ENCODE measurements at places on chromosomes 4 and X.

- DNase-seq: no peak
These were observed 78.7 kb upstream of the CBLL2 start for GRCh38 chrX:22193851-22194659.

DNA sequence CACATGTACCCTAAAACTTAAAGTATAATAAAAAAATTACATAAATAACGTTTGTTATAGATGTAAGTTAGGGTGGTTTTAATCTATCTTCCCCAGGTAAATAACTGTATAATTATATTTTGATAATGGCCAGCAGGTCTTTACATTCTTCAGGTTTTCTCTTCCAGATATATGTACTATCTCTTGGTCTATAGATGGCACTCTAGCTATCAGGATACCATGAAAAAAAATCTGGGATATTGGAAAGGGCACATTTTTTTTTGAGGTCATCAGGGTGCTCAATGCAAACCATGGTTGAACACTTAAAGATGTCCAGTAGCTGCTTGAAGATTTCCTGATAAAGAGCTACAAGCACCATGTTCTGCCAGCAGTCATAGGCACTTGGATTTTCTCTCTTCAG is 15.6 kb upstream of the ADH4 start:
- no peak for DNase-seq

DNA sequence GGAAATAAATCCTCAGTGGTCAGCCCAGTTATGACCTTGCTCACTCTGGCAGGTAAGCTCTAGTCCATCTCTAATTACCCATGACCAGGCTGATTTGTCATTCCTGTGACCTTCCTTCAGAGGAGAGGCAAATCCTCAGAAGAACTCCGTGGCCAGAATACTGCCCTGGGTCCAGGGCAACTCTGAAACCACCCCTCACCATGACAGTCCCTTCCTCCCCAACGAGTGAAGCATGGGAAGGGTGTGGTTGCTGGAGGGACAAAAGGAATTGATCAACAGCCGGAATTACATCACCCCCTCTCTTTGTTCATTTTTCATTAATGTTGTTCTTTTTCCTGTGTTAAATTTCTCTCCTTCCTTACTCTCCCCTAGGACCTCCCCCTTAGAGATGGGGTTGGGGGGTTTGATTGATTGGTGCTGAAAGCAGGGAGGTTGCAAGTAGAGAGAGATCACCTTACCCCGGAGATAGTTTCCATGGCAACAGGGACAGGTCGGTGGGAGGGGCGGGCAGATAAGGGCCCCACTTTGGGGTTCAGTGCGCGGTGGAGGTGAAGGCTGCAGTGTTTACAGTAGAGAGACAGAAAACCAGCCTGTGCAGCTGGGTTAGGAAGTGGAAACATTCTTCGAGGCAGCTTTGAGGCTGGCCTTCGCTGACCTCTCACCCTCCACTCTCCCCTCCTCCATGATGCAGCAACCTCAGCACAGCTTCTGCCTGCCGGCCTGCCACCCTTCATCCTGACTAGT is 647.4 kb downstream of the BCOR start:
- no peak for DNase-seq

DNA sequence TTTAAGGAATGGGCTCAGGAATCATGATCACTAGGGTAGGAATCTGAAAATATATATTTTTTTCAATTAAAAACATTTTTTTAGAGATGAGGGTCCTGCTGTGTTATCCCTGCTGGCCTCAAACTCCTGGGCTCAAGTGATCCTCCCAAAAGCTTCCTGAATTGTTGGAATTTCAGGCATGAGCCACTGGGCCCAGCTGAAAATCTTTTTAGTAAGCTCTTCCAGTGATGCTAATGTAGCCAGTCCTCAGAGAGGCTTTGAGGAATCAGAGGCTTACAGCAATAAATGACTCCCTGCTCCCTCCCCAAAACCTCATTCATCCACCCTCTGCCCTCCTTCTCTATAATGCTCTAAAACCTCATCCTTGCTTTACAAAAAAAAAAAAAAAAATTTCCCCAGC is 129.5 kb downstream of the ZIC3 start:
- no peak for DNase-seq

GRCh38 chr4:4425119-4425690 is 38.3 kb downstream of the NSG1 start:
- no peak for DNase-seq

- no peak for DNase-seq
These were observed 21.0 kb upstream of the UBA6 start for GRCh38 chr4:67721770-67722597.

- no peak for DNase-seq
These were observed 61.7 kb upstream of the PLS3 start for GRCh38 chrX:115499112-115499805.

DNA sequence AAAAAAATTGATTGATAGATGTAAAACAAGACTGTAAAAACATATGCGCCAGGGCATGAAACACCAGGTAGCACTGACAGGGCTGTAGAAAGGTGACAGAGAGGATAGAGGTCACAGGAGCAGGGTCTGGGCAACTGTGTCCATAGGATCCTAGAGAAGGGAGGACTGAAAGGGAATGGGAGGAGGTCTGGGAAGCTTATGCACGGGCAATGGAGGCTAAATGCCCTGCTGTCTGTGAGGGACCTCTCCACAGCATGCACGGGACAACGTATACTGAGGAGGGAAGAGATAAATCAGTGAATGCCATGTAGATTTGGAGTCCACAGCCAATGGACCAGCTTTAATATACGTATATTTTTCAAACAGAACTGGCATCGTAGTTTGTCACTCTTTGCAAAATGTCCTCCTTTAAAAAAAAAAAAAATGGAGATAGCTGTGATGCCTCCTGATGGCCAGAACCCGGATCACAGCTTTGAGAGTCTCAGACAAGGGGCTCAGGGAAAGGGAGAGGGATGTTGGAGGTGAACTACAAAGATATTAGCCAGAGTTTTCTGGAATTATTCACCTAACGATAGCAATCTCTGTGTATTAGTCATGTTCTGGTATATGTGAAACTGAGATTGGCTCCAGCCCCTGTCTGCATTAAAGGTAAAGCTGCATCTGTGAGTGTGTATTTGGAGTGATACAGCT is 16.0 kb downstream of the RAB40A start:
- DNase-seq: no peak

DNA sequence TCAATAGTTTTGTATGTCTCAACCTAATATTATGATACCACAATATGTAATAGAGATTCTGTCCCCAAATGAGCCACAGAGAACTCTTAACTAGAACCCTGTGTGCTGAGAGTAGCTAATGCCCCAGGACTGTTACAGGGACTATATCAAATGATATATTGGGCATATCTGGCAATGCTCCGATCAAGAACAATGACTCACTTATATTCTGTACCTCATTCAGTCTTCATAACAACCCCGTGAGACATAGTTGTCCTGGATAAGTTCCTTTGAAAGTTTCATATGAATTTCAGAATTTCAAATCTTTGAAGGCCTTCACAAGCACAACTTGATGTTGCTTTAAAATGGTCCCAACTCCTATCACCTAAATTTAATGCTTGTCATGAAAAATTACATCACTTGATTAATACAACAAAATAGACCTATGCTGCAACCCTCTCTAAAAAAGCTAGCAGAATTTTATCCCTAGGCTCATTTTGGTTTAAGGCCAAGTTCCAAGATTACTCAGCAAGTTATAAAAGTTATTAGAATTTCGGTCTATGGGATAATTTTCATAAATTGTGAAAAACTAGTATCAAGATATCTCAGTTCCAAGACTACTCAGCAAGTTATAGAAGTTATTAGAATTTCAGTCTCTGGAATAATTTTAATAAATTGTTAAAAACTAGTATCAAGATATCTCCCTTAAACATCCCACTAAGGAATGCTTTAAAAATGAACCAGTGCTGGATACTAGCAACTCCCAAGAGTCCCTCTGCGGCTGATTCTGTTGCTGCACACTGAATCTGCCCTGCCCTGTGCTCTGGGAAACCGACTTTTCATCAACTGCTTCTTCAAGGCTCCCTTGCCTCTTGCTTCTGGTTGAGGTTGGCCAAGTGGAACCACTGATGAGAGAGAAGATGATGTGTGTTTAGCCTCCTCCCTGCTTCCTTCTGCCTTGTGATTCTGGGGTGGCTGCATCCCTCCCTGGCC is 6.0 kb upstream of the ANXA3 start:
- DNase-seq: no peak

DNA sequence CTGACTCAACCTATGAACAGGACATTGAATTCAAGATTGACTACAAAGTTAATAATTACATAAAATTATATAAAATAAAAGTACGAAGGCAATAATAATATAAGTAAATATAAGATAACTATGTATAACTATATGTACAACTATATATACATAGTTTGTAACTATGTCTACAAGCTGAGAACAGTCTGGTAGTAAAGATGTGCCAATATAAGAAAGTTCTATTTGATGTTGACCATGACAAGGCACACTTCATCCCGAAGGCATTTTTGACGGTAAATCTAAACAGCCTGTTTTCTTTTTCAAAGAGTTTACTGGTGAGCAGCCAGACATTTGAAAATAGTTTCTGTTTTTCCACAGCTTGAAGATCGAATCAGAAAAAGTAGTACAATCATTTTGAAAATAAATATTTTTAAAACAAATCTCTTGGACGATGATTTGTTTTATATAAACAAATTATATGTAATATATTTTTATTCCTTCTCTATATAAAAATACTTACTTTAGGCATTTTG is 112.9 kb downstream of the CEP44 start:
- no peak for DNase-seq

DNA sequence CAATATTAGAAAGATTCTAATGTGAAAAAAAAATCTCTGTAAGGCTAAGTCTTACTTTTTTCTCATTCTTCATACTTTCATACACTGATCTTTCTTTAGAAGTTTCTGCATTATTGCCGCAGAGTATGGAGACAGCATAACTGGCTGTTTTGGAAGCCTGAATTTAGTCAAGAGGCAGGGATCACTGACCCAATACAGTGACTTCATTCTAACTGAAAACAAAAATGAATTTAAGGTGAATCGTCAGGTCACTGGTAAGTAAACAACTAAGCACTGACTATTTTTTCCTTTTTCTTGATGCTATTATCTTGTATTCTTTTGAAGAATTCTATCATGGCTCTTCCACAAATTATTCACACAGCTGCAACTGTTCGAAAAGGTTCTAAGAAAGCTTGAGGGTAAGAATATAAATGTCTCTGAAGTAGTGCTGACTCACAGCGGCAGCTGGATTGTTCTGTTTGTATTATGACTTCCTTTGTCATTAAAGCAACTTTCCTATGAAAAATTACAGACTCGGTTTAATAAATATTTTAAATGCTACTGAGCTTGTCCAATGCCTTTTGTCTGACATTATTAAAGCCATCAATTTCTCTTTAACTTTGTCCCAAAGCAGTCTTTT is 609.3 kb downstream of the FSTL5 start:
- DNase-seq: no peak

DNA sequence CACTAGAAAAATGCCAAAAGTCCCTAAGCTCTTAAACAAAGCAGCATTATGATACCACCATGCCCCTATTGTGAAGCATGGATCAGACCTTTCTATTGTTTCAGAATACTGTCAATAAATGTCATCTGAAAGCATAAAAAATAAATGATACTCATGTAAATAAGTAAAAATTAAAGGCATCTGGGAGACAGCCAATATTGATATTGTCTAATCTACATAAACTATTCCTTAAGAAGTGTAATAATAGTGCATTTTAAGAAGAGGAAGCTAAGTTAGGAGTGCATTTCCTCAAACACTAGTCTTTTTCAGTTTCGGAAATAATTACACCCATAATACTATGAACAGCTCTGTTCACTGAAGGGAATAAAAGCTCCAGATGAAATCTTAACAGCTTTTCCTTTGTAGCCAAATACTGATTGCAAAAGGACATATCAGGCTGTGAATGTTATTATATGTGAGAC is 181.6 kb downstream of the SPOCK3 start:
- DNase-seq: no peak

GRCh38 chr4:144621681-144622080 is 24.3 kb upstream of the HHIP start:
- DNase-seq: no peak

GRCh38 chr4:115355329-115355728 is 241.9 kb upstream of the NDST4 start:
- no peak for DNase-seq

DNA sequence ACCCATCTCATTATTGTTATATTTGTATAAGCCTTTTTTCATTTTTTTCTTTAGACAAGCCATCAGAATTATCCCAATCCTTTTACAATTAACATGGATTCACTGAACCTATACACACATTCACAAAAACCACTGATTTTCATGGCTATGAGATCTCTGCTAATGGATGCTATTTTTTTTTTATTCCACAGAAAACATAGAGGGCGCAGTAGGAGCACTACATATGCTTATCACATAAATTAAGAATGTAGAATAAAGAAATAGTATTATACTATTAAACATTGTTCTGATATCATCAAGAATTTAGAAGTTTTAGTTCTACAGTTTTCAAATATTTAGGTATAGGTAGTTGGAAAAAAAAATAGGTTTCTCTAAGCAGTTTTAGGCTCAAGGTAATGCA is 1477.4 kb downstream of the ARAP2 start:
- no peak for DNase-seq

- DNase-seq: peak; percentile 16
These were observed 61.1 kb downstream of the CPEB2 start for GRCh38 chr4:15063341-15063740.

DNA sequence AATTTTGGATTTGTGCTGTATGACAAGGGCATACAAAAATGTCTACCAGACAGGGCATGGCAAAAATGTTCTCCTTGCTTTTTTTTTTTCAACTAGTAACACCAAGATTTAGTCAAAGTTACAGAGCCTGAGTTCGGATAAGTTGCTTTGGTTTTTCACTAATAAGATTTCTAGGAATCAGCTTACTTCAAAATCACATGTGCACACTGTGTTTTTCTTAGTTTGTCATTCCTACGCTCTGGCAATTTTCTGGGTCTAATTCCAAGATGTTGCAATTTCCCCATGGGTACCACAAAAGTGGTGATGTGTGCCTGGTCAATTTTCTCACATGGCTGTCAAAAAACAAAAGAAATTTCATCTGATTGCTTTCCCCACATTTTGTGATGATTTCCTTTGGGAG is 6.3 kb downstream of the C1QTNF7 start:
- DNase-seq: no peak

DNA sequence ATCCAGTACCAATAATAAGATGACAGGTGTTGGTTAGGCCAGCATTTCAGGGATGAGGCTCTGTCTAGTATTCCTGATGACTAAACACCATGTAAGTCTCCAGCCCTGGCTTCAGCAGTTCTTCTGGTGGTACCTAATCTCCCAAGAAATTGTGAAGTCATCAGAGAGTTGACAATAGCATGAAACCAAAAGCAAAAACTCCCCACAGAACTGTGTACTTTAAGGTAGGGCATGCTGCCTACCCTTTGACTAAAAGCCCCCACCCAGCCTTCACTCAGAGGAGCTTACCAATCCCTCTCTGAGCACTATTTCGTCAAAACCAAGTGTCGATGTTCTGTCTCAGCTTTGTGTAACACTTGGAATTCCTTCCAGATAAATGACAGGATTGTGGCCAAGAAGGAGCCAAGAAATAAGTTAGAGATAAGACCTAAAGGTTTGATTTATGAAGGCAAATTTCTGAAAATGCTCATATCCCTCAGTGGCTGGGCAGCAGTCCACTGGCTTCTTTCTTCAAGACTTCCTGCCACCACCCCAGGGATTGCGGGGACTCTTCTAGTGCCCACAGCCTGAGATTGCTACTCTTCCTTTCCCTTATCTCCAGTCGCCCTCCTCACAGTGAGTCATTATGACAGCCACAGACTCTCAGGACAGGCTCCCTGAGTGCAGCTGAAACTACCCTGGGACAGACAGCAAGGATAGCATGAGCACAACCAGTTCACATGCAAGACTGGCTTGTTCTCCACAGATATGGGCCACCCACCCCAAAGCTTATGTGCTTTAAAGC is 67.3 kb upstream of the LHFPL1 start:
- DNase-seq: no peak

Measured in NCI-H2081 (cell line).